ENCODE measurements at places on chromosomes 4 and X.

GRCh38 chrX:133435544-133436124, 20.3 kb upstream of the GPC4 start:
- DNase-seq: no peak

GRCh38 chr4:33149658-33150524, 2429.7 kb downstream of the PCDH7 start:
- no peak for DNase-seq

GRCh38 chrX:77668391-77669237, 117.4 kb downstream of the ATRX start:
- no peak for DNase-seq

- no peak for DNase-seq
These were observed 24.1 kb downstream of the CXCL8 start for GRCh38 chr4:73764513-73764912.

DNA sequence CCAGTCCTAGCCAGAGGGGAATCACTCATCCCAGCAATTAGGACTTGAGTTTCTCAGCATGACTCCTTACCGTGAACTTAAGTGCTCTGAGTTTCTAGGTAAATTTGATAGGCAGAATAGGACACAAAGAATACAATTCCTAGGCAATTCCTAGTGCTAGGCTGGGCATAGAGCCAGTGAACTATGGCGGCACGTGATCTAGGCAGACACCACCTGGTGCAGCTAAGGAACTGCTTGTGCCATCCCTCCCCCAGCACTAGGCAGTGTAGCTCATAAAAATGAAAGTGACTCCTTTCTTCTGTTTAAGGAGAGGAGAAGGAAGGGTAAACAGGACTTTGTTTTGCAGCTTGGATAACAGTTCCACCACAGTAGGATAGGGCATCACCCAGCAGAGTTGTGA, 736.3 kb upstream of the PCDH7 start:
- DNase-seq: no peak

- DNase-seq: no peak
These were observed 19.3 kb upstream of the MSMO1 start for GRCh38 chr4:165308166-165308565.

DNA sequence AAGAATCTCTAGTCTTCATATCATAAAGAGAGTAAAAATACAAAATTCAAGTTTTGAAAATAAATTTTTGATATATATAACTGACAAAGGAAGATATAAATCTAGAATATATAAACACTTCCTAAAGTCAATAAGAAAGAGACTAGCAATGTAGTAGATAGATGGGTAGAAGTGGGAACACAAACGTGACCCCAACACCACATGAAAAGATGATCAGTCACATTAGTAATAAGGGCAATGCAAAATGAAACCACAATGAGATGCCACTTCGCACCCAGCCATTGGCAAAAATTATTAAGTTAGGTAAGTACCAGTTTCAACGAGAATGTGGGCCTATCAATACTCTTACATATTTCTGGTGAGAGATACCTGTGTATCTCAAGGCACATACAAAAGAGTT, 106.5 kb downstream of the EGF start:
- no peak for DNase-seq

- no peak for DNase-seq
These were observed 48.4 kb downstream of the RWDD4 start for GRCh38 chr4:183610613-183611012.

GRCh38 chr4:2962614-2963174, 512 bp downstream of the NOP14 start:
- peak; percentile 3 for DNase-seq

DNA sequence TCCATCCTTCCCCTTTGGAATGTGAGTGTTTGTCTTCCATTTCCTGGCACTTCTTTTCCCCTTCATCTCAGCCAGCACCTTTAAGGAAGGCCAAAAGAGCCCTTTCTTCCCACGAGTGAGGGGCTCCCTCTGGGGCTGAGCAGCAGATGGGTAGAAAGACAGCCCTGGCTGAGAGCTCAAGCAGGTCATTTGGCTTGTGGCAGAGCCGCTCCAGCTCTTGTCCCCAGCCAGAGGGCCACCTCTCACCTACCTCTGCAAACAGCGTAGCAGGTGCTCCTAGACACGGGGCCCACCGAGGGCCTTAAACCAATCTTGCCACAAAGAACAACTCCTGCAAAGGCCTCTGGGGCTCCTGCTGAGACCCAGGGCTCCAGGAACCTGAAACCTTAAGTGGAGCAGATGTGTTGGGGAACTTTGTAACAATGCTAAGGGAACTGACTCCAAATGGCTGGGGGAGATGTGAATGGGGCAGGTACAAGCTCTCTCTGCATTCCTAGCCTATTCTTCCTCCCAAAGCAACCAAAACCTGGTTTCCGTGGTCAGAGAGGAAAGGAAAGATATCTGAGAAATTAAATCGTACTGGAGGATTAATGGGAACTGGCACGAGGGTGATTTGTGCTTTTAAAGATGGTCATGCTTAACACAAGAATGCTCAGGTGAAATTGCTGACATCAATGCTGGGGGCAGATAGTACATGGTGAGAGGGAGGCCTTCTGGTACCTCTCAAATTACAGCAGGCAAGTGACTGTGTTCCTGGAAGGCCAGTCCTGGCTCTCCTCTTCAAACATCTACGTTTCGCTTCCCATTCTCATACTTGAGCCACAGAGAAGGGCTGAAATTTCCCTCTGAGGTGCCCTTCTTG, 27.0 kb downstream of the TFDP3 start:
- DNase-seq: no peak

DNA sequence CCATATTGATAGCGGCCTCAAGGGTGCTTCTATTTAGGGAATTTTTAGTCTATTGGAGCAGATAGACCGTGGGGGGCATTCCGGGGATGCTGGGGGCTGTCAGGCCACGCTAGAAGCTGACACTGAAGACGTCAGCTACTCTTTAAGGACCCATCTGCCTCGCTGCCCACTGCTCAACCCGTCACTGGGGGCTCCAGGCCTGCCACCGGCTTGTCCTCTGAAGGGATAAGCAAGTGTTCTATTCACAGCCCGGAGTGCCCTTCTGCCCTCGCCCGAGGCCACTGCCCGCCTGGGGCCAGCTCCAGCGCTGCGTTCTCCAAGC, 679 bp upstream of the MSL3 start:
- DNase-seq: no peak

DNA sequence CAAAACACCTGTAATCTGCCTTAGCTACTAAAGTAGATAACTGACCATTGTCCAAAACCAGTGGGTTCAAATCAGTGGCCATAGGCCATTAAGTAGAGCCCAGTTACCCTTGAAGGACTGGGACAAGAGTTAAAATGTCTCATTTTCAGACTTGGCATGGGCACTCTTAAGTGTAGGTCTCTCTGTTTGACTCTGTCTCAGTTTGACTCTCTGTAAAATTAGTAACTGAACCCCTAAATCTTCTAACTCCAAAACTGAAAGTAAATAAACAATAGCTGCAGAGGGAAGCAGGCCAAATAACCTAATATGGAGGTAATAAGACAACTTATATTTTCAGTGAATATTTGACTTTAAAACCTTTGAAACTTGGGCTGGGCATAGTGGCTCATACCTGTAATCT, 89.1 kb downstream of the SLC16A2 start:
- DNase-seq: no peak

DNA sequence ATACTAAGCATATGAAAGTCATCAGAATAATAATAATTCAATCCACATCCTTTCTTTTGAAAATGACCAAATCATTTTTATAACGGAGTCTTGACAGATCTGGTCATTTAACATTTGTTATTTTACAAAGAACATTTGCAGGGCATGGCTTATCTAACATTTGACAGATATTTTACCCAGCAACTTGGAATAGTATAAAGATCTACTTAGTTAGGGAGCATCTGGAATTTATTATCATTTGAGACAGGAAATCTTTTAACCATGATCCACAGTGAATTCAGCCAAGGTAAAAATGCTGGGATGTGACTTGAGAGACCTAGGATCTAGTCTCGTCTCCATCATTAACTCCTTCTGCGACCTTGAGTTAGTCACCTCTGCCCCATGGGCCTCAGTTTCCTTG, 22.4 kb downstream of the STARD8 start:
- no peak for DNase-seq

DNA sequence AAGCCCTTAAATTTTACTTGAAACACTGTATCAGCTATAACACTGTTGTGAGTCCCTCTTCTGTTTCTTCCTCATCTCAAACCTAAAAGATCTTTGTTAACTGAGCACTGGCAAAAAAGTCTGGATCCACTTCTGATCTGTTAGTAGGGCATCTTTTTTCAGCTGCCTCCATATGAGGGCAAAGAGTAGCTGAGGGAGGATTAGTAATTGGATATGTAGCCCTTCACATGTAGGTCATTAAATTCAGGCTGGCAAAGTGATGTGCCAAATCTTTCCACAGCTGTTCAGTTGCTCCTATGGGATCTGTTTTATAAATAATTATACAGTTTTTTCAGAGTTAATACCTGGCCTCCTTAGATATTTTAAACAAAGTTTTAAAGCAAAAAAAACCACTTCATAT, 1.1 kb upstream of the TRMT10A start:
- no peak for DNase-seq

DNA sequence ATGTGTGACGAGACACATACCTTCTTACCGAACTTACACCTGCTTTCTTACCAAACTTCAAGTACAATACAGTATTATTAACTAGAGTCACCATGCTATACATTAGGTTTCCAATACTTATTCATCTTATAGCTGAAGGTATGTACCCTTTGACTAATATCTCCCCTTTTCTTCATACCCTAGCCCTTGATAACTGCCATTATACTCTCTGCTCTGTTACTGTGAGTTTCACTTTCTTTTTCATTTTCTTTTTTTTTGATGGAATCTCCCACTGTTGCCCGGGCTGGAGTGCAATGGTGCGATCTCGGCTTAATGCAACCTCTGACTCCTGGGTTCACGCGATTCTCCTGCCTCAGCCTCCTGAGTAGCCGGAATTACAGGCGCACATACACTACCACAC, 3.4 kb upstream of the PNMA5 start:
- DNase-seq: no peak

DNA sequence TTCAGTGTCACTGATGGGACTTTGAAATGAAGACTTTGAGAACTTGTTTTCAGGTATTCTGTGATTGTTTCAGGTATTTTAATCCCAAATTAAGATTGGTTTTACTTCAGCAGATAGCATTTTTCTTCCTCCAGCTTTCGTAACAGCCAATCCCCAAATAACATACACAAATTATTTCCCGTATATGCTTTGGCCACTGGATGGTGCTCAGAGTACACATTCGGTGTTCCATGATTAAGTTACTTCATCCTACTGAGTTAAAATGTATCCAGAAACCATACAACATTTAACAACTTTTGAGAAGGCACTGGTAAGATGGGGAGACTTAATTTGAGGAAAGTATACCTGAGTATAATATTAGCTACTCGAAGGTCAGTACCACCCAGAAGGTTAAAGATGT, 233.4 kb upstream of the FAM47A start:
- DNase-seq: no peak

DNA sequence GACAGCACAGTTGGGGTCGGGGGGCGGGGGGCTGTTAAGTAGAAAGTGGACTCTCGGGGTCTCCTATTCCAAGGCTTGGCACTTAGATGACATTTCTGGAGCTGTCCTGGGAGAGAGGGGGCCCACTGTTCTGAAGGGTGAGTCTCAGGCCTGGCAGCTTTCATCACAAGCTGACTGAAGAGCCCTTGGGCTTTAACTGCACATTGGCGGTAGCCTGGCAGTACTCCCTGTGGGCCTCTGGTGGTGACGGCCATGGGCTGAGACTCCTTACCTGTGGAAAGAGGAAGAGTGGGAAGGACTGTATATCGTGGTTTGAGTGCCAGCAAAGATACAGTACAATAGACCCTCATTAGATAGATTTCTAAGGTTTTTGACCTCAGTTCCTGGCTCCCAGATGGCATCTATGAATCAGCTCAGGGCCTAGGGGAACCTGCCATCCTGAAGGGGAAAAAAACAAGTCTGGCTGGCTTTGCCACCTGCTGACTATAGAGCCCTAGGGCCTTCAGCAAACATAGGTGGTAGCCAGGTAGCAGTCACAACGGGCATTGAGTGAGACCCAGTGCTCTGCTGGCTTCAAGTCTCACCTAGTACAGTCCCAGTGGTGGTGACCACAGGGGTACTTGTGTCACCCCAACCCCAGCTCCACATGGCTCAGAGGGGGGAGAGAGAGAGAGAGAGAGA, 87.9 kb downstream of the ANKRD17 start:
- DNase-seq: no peak

DNA sequence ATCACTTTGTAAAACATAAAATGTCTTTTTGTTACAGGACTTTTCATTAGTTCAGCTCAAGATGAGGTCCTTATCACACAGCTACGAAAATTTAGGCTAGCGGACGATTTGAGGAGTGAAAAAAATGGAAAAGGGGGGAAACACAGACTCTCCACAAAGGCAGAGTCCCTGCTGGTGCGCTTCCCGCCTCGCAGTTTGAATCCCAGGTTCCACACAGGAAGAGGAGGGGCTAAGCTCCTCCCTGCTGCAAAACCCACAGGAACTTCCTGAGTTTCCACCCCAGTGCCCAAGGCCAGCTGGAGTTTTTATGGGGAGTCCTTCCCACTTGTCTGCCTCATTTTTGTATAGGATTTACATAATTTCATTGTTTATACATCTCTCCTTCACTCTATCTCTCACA, 11.2 kb downstream of the ADAM29 start:
- DNase-seq: no peak

- DNase-seq: no peak
These were observed 83.5 kb upstream of the TSPAN5 start for GRCh38 chr4:98741952-98742351.

DNA sequence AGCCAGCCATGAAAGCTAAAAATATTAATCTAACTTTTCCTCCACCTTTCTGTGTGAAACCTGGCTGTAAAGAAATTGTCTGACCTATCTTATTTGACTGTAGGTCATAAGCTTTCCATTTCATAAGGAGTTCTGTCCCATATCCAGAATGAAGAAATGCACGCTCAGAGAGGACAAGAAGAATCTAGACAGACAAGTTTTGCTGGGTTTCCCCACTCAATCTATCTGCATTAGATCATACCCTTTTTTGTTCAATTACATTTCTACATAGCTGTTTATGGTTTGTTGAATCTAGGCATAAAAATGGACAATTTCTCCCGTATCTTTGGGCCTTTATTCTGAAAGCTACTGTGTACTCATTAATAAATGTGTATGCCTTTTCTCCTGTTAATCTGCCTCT, 1495.1 kb downstream of the C4orf33 start:
- DNase-seq: no peak

GRCh38 chr4:176084769-176085168, 19.1 kb downstream of the WDR17 start:
- no peak for DNase-seq

- DNase-seq: no peak
These were observed 1.1 kb upstream of the LIN54 start for GRCh38 chr4:83011689-83012199.
